Inflammatory macrophage (primary cell): ENCODE measurements at places on chromosomes 2 and 18.
A peak's percentile ranks its signal among the peaks of the same experiment; 100 is the strongest.

- no peak for DNase-seq
Observed at GRCh38 chr2:230925443-230925878, 419 bp upstream of the GPR55 start.

GRCh38 chr2:120898961-120899750 lies 163.5 kb downstream of the GLI2 start:
- no peak for DNase-seq

DNA sequence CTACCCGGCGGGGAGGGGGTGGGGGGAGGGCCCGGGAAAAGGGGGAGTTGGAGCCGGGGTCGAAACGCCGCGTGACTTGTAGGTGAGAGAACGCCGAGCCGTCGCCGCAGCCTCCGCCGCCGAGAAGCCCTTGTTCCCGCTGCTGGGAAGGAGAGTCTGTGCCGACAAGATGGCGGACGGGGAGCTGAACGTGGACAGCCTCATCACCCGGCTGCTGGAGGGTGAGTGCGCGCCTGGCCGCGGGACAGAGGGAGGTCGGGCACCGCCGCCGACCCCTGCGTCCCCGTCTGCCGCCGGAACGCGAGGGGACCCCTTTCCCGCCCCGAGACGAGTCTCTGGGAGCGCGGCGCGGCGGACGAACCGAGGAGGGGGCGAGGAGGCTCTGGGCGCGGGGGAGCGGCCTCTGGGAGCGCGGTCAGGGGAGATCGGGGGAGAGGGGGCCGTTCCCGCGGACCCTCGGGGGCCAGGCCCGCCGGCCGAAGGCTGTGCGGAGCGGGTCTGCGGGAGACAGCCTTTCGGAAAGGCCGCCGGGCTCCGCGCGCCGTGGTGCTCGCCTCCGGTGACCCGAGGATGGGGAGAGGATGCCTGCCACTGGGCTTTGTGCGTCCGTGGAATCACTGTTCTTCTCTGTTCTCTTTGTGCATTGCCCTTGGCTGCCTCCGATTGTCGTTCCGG lies 463 bp downstream of the PPP1CB start:
- DNase-seq, result peak; percentile 18

- DNase-seq, result no peak
Observed at GRCh38 chr2:53445383-53446070, 322.1 kb upstream of the CHAC2 start.

DNA sequence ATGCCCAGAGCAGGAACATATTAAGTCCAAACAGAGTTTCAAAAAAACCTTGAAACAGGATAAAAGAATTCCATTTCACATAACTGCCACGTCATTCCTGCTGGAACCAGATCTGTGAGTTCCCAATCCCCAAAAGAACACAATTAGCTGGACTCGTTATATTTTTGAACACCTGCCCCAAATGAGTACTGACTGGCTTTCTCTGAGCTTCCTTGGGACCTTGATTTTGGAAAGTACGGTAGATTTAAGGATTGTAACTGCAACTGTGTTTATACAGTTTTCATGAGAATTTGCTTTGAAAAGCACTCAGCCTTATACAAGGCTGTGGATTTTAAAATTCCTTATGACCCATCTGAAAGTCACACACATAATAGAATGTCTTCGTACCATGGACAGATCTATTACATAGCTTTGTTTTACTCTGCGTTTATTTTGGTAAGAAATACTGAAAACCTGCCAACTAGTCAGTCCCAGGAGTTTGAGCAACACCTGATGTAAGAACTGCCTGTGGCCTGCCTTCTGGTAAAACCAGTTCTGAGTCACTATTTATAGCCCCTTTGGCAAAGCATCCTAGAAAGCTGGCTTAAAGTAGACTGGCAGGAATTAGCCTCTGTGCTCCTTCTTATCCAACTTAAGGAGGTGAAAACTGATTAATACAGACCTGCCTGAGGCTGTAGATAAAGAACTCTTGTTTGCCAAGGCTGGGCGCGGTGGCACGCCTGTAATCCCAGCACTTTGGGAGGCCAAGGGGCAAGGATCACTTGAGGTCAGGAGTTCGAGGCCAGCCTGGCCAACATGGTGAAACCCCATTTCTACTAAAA lies 48.1 kb downstream of the MERTK start:
- DNase-seq, result no peak

DNA sequence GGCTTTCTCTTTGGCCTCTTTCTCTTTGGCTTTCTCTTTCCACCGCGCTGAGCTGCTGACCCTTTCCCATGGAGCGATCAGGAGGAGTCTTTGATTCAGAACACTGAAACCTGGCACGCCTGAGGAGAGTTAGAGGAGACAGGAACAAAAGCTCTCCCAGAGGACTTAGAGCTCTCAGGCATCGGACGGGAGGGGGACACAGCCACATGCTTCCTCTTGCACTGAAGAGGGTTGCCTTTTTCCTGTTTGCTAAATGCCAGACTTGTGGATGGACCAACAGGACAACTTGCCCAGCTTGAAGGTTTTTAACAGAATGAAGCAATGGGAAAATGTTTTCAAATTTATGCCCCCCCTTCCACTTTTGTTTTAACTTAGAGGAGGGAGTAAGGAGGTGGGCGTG lies 3.6 kb upstream of the PTPN18 start:
- DNase-seq, result peak; percentile 34

DNA sequence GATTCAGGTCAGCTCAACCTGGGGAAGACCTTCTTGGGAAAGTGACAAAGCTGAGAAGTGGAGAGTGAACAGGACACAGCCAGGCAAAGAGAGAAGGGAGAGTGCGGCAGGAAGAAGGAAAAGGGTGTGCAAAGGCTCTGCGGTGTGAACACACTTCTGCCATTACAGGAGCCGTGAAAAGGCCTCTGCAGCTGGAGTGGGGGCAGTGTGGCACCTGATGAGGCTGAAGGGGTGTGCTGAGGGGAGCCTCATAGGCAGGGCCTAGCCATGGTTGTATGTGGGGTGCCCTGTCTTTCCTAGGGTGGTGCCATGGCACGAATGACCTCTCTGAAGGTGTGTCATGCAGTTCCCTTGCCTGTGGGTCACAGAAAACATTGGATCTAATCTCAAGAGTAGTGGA lies 347.6 kb downstream of the CYRIA start:
- DNase-seq, result no peak

DNA sequence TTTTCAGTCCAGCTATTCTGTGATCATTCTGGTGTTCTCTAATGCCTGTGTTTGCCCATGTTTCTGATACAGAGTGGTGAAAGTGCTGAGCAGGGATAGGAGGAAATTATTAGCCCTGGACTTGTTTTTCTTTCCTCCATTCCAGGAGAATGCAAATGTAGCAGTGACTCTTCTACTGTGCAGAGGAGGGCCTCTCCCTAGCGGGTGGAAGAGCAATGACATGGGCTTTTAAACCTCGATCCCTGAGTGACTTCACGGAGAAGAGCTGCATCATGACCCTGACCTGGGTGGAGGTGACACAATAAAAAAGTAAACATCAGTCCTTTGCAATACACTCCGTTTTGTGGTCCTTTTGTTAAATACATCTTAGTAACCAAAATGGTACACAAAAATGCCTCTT lies 68.0 kb upstream of the NETO1 start:
- no peak for DNase-seq

- DNase-seq, result no peak
Observed at GRCh38 chr2:122194546-122194945, 439.1 kb downstream of the TSN start.

DNA sequence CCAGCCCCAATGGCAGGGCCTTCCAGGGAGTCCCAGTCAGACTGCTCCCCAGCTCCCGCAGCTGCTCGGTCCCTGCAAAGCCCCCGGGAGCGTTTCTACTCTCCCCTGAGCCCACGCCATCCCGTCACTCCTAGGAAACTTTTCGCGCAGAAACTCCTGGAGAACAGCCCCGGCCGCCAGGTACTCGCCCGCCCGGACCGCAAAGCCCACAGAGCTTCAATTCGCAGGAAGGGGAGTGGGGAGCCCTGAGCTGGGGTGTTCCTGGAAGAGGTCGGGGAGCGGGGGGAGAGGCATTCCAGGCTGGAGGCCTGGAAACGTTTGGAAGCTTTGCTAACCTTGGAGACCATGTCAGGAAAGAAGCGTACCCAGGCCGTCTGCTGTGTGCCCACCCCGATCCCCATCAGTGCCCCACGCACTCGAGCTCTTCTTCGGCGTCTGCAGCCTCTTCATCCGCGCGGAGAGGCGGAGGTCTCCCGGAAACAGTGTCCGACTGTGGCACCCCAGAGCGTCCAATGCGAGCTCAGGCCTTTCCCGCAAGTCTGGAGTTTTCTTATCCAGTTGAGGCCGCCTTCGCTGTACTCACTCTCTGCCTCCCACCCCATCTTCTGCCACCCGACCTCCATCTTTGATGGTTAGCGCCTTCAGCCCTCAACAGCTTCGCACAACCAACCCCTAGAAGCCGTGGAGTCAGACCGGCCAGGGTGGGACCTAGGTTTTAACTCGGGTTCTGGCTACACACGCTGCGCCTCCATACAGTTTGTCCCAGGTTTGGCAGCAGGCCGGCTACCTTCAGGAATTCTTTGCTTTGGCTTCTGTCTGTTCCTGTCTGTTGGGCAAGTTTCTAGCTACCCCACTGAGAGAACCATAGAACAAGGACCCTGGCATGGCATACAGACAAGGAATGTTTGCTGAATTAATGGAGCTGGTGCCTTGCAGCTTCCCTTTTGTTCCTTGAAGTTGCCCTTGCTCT lies 3.7 kb downstream of the PCGF1 start:
- DNase-seq, result no peak

GRCh38 chr2:131122496-131122895 lies 17.4 kb downstream of the PLEKHB2 start:
- DNase-seq, result no peak

GRCh38 chr18:57207124-57207916 lies 60.4 kb downstream of the BOD1L2 start:
- DNase-seq, result no peak

GRCh38 chr2:69817729-69818501 lies 11.5 kb upstream of the GMCL1 start:
- no peak for DNase-seq

DNA sequence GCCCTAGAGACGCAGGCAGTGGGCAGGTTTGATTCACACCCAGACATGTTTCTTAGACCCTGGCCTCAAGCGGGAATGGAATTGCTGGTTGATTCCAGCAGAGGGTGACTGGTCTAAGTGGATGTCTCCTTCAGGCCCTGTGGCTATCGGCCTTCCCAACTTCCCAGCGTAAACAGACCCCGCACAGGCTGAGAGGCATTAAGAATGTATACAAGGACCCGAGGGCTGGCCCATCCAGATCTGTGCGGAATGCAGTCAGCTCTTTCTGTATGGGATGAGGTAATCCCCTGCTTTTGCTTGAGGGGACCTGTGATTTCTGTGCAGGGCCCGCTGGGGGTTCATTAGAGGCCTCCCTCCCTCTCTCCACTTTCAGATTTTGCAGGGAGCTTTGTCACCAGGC lies 6.5 kb downstream of the ACKR3 start:
- DNase-seq, result no peak

GRCh38 chr2:47002031-47002430 lies 86.4 kb upstream of the MCFD2 start:
- no peak for DNase-seq

- DNase-seq, result peak; percentile 16
Observed at GRCh38 chr2:224734949-224735348, 18.8 kb upstream of the CCDC195 start.

DNA sequence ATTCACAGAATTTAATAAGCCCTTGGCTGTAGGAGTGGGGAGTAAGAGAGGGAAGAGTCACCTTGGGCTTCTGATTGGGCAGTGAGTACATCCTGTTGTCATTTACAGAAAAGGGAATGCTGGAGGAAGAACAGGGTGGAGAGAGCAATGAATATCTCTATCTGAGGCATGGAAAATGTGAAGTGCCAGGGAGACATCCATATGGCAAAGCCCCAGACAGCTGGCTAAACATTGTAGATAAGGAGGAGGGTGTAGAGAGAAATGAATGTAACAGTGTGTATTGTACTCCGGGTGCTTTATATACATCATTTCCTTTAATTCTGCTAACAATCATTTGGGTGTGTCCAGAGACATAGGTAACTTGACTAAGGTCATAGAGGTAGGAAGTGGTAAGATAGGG lies 103.5 kb downstream of the UPP2 start:
- no peak for DNase-seq

DNA sequence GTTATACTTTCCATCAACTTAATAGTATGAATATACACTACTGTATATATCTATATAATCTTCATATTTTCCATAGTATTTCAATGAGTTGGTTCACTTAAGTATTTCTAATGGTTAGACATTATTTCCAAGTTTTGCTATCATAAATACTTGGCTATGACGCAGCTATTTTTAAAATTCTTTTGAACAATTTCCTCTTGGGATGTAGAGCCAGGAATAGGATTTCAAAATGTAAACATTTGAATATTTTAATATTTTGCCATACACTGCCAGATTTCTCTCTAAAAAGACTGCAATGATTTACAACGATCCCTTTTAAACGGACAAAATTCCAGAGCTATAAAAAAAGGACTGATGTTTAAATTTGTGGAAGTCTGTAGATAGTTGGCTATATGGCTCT lies 95.6 kb downstream of the NUP35 start:
- no peak for DNase-seq

GRCh38 chr2:215794829-215795546 lies 218.4 kb downstream of the MREG start:
- DNase-seq, result no peak

- DNase-seq, result no peak
Observed at GRCh38 chr2:62313449-62314227, 117.7 kb downstream of the B3GNT2 start.

- no peak for DNase-seq
Observed at GRCh38 chr18:55064760-55065159, 105.5 kb upstream of the CCDC68 start.

GRCh38 chr18:44793194-44793593 lies 112.5 kb downstream of the SETBP1 start:
- no peak for DNase-seq

- no peak for DNase-seq
Observed at GRCh38 chr18:73766910-73767515, 380.6 kb downstream of the FBXO15 start.

- DNase-seq, result no peak
Observed at GRCh38 chr2:73993376-73993775, 8.7 kb downstream of the TET3 start.

DNA sequence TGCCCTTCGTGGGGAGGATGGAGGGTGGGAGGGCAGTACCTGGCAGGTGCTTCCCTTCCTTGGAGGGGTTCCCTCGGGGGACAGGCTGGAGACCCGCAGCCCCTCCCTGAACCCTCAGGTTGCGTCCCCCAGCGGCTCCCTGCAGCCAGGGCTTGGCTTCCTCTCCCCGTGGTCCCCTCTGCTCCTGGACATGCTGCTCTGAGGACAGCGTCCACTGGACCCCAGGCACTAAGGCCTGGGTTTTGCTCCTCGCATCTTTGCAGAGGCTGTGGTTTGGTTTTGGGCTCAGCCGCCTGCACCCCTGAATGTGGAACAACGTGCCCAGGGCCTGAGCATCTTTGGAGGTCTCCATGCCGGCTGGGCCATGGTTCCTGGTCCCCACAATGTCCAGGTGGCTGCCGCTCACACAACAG lies 133.5 kb downstream of the PTGR3 start:
- no peak for DNase-seq

- no peak for DNase-seq
Observed at GRCh38 chr18:69432847-69433246, 32.2 kb downstream of the DOK6 start.

GRCh38 chr2:110130757-110131156 lies 15.1 kb upstream of the MALL start:
- no peak for DNase-seq

GRCh38 chr2:109531896-109532727 lies 81.7 kb downstream of the SEPTIN10 start:
- DNase-seq, result no peak

- no peak for DNase-seq
Observed at GRCh38 chr2:99822474-99823207, 319.7 kb downstream of the AFF3 start.

- DNase-seq, result no peak
Observed at GRCh38 chr2:200609028-200609614, 23.3 kb downstream of the AOX1 start.
